Activated CD4-positive, alpha-beta T cell treated with anti-CD3 and anti-CD28 coated beads, Interleukin-2, Interleukin-4, amounts not matched to agents 100 ng/mL and 50 ng/mL, durations not matched to agents 16 hours and 8 hours (primary cell): ENCODE measurements at places on chromosomes 1 and 21.

GRCh38 chr1:224490549-224491537, 56.2 kb upstream of the WDR26 start:
- no peak for DNase-seq

DNA sequence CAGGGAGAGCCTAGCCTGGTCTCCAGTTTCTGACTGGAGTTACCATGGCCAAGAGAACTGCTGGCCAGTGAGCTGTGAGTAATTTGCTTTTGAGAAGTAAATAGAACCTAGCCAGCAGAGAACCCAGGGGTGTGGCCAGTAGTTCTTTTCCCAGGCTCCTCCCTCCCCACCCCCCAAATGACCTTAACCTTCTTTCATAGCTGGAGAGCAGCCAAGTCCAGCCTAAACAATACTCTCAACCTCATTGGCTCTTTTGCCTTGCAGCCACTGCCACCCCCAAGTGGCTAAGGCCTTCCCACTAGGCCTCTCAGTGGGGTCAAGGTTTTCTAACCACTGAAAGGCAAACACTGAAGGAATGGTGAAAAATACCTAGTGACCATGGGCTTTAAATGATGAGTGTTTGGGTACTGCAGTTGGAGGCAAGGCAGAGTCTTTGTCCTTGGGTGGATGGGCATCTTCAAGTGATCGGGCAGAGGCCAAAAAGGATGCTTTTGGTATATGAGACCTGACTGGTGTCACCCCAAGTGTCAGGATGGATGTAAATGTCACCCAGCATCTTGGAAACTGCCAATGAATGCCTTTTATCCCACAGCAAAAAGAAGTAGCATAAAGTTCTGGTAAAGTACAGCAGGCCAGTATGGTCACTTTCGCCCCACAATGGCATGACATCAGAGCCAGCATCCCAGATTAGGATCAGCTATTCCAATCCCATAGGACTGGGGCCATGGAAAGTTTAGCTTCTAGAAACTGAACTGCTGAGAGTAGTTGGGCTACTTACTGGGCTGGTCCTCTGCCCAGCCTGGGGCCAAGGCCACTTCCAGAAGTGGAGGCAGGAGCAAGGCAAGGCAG, 3.5 kb upstream of the PIGV start:
- DNase-seq = no peak

DNA sequence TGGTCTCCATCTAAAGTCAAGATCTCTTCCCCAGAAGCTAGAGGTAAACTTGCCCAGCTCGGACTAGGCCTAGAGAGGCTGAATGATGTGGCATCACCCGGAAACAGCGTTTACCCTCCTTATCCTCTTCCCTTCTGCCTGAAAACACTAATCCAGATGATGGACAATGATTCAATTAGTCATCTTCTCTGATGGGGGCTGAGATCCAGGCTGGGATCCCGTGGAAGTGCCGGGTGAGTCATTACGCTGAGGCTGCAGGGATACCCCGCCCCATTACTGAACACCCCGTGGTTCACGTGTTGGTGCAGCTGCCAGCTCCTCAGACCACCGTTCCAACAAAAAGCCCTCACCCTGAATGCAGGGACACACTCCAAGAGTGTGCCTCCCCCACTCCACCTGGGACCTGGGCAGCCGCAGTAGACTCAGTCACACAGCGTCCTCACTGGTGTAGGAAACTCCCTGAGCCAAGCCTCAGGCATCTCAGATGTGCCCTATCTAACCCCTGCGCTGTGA, 2.0 kb downstream of the S100A6 start:
- peak; percentile 36 for DNase-seq

GRCh38 chr21:44064852-44065403, 42.3 kb upstream of the PWP2 start:
- DNase-seq = no peak

DNA sequence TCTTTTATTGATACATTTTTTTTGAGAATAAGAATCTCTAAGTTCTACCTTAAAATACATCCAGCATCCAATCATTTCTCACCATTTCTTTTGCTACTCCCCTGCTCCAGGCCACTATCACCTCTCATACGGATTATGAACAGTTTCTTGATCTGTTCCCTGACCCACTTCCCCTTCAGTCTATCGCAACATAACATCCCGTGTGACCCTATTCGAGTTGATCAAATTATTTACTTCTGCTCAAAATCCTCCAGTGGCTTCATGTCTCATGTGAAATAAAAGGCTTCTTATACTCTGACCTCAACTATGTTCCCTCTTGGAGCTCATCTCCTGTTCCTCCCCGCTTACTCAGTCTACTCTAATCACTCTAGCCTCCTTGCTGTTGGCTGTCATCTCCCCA, 5.2 kb downstream of the ALG14 start:
- DNase-seq = no peak

DNA sequence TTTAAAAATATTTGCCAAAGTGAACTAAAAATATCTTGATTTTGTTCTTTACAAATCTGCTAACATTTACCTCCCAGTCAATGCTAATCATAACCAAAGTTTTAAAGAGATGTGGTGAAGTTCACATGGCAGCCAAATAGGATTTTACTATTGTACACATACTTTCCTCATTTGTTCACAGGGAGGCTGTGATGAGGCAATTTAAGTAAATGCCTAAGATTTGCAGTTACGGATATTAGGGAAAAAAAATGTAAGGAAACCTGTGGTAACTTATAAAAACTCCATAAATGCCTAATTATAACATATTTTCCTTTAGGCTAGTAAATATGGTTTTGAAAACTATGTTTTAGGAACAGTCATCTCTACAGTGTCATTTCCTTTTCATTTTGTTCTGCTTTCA, 32.4 kb downstream of the RGS5 start:
- DNase-seq = no peak

GRCh38 chr1:13622446-13622845, 38.8 kb downstream of the PDPN start:
- DNase-seq = no peak

- no peak for DNase-seq
These were observed 91.4 kb upstream of the S1PR1 start for GRCh38 chr1:101145449-101145820.
